ENCODE measurements at places on chromosomes 11 and 22. TPM values are rescaled to one million over a fixed set of nuclear protein-coding genes. Genes with fewer than 3 reads are reported as not detected.

DNA sequence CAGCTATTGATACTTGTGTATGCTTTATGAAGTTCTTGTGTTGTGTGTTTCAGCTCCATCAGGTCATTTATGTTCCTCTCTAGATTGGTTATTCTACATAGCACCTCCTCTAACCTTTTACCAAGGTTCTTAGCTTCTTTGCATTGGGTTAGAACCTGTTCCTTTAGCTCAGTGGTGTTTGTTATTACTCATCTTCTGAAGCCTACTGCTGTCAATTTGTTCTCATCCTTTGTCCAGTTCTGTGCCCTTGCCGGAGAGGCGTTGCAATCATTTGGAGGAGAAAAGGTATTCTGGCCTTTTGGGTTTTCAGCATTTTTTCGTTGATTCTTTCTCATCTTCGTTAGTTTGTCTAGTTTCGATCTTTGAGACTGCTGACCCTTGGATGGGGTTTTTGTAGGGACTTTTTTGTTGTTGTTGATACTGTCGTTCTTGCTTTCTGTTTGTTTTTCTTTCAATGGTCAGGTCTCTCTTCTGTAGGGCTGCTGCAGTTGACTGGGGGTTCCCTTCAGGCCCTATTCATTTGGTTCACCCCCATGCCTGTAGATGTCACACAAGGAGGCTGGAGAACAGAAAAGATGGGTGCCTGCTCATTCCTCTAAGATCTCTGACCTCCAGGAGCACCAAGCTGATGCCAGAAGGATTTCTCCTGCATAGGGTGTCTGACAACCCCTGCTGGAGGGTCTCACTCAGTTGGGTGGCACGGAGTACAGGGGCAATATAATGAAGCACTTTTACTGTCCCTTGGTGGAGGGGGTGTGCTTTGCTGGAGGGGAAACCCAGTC is 35.9 kb upstream of the MUC15 start:
- DNase-seq, result no peak

The FZD4 gene
- polyA plus RNA-seq, result 7.2 TPM

DNA sequence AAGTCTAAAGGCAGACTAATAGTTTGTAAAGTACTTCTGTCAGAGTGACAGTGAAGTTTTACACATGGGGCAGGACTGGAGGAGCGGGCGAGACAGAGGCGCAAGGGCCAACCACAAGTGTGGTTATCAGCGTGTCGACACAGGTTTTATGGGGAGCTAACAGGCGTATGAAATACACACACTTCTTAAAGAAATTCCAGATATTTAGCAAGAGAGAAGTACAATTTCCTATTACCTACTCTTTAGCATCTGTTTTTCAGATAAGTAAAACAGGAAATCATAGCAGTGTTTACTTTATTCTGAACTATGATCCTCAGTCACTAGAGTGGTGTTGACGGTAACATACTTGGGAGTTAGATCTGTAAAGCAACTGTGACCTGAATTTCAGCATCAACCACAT is 22.5 kb downstream of the VSIG10L2 start:
- DNase-seq, result peak; percentile 53

GRCh38 chr11:117705866-117706265 is 91.2 kb downstream of the DSCAML1 start:
- DNase-seq, result no peak

Data from large intestine (tissue), 12 donors.